Naive B cell (primary cell): ENCODE measurements at places on chromosomes 5 and 9.

DNA sequence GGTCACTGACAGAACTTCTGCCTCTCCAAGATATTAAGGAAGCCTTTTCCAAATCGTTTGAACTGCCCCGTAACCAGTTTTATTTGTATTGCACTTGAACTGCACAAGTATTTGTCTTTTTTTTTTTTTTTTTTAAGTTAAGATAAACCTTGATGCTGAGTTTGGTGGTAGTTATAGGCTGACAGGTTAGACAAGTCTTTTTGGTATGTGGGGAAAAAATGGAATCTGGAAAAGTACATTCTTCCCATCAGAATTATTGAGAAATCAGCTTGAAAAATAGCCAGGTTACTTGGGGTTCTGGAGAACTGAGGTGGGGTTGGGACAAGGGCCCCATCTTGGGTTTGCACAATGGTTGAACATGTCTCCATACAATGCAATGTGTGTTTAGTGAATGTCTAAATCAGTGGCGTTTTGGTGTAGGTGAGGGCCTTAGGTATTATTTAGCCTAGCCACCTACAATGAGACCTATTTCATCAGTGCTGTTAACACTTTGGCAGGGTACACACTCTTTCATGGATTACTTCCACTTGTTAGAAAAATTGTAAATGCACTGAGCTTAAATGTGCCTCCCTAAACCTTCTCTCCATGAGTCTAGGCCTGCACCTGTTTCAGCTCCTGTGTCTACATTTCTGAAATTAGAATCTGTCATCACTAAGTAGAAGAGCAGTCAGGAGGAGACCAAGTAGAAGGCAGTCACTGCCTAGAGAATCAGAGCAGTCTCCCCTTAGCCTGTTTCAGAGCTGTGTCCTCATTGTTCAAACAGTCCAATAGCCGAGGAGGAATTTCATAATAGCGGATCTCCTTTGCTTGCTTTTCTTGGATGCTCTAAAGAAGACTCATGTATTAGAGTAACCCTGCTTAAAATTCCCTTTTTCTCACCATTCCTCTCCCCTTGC lies 140.0 kb upstream of the HMHB1 start:
- no peak for DNase-seq

- DNase-seq, result no peak
Measured at GRCh38 chr9:98450496-98450895, 195.0 kb upstream of the TBC1D2 start.

DNA sequence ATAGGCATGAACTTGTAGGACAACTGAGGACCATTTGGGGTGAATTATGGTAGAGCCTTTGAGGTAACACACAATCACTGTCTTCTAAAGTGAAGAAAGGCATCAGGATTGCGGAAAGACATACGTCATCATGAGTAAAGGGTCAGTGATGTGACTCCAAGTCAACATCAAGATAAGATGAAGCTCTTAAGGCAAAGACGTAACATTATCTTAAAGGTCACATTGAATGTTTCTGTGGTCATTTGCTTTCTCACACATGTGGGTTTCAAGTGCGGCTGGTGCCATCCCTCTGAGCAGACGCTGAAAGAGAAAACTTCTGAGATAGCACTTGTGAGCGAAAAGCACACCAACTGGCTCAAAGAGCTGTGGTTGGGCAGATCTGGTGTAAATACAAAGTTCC lies 63.3 kb upstream of the GRAMD2B start:
- no peak for DNase-seq

GRCh38 chr5:133251296-133252132 lies 199.7 kb downstream of the HSPA4 start:
- DNase-seq, result no peak

- no peak for DNase-seq
Measured at GRCh38 chr5:6773342-6774035, 60.3 kb downstream of the TENT4A start.

- DNase-seq, result no peak
Measured at GRCh38 chr9:37889536-37889935, 14.4 kb downstream of the SLC25A51 start.

GRCh38 chr9:37840560-37841194 lies 40.1 kb downstream of the DCAF10 start:
- no peak for DNase-seq

- DNase-seq, result no peak
Measured at GRCh38 chr5:81751836-81752643, 1.1 kb upstream of the SSBP2 start.

GRCh38 chr5:38532165-38532669 lies 24.2 kb downstream of the LIFR start:
- no peak for DNase-seq

- no peak for DNase-seq
Measured at GRCh38 chr5:60232036-60232795, 338.7 kb upstream of the PDE4D start.

DNA sequence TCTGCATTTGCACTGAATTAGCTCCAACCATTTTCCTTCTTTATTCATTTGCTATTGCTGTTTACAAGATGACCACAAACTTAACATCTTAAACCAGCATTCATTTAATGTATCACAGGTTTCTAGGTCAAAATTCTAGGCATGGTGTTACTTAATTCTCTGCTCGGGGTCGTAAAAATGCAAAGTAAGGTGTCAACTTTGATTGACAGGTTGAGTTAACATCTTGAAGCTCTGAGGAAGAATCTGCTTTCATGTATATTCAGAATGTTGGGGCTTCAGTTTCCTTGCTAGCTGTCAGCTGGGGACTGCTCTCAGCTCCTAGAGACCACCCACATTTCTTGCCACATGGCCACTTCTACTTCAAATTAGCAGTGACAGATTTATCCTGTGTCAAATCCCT lies 348.7 kb upstream of the GRIN3A start:
- DNase-seq, result no peak

GRCh38 chr9:22052376-22052945 lies 43.4 kb upstream of the CDKN2B start:
- no peak for DNase-seq

GRCh38 chr9:2086971-2087370 lies 71.8 kb downstream of the SMARCA2 start:
- no peak for DNase-seq

GRCh38 chr5:80503641-80504040 lies 15.7 kb downstream of the FAM151B start:
- no peak for DNase-seq

- no peak for DNase-seq
Measured at GRCh38 chr5:128334010-128334716, 203.9 kb downstream of the FBN2 start.

DNA sequence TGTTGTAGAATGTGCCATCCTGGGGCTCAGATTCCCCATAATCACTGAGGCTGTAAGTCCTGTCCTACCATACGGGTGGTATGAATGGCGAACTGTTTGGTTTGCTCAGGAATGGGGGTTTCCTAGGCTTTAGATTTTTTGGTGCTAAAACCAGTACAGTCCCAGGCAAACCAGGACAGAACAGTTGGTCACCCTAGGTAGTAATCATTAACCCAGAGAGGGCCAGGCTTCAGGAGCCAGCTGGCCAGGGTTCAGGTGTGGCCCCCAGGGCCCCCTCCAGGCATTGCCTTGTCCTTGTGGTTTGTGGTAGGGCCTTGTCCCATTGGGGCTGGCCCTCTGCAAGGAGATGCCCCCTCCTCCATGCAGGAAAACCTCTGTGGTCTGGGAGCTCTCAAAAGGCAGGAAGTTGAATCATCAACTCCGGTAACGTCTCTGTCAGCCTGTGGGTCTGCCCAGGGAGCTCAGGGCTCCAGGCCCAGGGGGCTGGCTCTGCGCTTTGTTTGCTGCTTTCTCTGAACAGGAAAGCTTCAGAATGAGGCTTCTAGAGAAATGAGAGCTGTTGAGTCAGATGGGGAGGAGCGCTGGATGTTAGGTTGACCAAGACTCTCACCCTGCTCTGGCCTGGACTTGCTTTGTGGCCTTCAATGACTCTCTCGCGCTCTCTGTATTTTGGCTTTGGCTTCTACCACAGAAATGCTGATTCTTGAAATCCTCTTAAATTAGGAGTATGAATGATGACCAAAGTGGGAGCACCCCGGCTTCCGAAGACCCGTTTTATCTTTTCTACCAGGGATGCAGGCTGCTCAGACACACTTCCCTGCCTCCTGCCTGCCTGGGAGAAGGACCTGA lies 22.2 kb upstream of the JADE2 start:
- no peak for DNase-seq

DNA sequence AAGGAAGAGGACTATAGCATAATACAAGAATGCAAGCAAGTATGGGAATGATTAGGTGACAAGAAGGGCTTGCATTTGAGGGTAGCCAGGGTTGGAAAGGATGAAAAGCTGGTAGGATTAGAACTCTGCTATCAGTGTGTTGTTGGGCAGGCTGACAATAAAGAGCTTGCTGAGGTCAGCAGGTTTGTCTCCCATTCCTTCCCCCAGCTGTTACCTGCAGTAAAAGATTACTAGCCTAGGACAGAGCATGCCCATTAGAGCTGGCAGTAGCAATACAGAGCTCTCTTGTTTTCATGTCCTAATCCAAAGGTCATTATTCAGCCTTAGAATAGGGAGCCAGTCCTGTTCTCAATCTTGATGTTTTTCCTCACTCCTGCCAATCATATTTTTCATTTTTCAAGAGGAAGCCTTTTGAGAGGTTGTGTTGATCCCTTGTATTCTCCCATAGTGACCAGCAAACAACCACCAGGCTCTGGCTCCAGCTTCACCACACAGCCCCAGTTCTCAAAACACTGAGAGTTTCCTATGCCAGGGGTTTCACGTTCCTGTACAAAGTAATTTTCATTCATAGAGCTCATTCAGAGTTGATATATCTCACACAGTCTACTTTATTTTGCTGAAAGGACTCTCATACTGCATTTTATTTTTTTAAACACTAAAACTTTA lies 71.7 kb downstream of the OR2K2 start:
- no peak for DNase-seq

- DNase-seq, result no peak
Measured at GRCh38 chr9:134656334-134657006, 14.9 kb downstream of the COL5A1 start.

GRCh38 chr5:150637245-150638052 lies 3.0 kb upstream of the SYNPO start:
- no peak for DNase-seq

GRCh38 chr5:78979909-78980308 lies 5.2 kb downstream of the ARSB start:
- DNase-seq, result no peak

- DNase-seq, result no peak
Measured at GRCh38 chr5:17219992-17220391, 2.6 kb downstream of the BASP1 start.

DNA sequence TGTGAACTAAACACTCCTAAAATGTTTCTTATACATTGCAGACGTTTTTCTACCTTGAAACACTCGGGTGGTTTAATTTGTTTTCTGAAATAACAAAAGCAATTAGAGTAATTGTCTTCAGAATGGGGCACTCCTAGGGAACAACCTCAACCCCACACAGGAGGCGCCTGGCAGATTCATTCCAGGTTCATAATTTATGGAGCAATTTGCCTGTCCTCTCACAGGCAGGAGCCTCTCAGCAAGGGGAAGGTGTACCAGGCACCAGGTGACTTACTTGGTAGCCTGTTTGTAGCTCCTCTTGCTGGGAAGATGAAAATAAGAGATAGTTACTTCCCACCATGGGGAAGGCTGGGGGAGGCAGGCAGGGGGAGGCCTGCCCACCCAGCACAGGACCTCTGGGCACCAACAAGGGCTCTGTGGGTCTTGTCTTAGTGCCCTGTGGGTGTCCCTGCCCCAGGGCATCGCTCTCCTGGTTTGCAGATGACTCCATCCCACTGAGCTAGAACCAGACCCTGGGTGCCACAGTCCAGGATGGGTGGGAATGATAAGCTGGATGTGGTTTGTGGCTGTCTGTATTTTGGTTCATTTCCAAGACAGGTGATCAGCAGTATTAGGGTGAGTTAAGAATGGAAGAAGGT lies 144.4 kb downstream of the FSTL4 start:
- DNase-seq, result no peak

DNA sequence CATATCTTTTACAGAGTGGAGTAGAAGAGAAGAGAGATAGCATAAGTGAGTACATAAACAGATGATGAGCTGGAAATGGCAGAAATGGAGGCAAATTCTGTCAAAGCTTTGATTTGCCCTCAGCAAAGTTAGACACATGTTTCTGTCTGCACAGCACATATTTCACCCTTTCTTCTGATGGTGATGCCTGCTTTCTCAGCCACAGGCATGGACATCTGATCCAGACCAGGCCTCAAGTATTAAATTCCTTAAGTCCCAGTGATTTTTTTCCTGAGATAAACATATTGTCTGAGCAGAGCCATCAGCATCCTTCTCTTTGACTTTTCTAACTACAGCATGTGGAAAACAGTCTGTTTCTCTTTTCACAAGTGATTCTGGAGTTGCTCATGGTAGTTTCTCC lies 409.8 kb downstream of the MAN2A1 start:
- DNase-seq, result no peak

DNA sequence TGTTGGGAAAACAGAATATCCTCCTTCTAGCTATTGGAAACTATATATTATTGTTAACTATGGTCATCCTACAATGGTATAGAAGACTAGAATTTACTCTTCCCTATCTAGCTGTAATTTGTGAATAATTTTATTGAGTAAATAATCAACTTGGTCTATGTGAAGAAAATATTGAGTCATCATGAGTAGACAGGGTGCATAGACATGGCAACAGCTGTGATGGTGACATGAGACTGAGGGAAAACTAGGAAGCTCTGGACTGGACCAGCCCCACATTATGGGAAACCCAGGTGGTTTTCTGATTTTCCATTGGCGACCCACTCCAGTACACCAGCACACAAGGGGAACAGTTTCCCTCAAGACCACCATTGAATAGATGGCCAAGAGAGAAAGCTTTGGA lies 95.0 kb downstream of the APBA1 start:
- no peak for DNase-seq

GRCh38 chr5:59528202-59528862 lies 365.2 kb downstream of the PDE4D start:
- DNase-seq, result no peak

DNA sequence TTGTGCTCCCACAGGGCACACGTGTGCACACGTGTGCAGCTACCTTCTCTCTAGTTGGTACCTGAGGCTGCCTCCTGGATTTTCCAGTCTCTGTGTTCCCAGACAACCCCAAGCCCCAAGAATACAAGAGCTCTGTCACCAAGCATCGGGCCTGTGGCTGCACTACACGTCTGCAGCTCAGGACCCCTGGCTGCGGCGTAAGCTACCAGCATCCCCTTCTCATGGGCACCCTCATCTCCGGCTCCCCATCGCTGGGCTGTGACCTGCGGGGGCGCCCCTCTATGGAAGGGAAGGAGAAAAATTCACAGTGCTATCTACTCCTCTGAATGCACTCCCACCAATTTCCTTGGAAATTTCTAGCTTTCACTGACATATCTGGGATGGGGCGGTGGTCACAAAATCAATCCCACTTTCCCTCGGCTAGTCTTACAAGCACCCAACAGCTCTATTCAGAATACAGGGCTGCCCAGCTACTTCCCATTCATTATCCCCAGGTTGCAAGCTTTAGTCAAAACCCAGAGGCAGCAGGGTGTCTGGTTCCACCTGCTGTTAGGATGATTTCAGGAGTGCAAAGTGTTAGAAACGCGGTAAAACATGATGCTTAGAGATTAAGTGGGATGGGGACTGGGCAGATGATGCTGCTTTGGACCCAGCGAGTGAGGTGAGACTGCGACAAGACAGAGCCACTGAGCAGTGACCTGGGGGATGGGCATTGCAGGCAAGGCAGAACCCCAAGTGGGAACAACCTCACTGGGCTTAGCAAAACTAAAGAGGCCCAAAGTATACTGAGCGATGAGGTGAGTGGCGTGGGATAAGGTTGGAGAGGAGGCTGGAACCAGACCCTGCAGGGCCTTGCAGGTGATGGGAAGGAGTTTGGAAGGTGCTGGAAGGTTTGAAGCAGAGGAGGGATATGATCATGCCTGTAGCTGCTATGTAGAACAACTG lies 121.7 kb downstream of the KCNIP1 start:
- no peak for DNase-seq
